Stimulated activated CD4-positive, alpha-beta T cell treated with anti-CD3 and anti-CD28 coated beads, Interleukin-15, amount 100 ng/mL, for 1 hour (primary cell): ENCODE measurements at places on chromosomes 12 and 14.

- no peak for DNase-seq
Measured at GRCh38 chr12:96427269-96427729, 27.1 kb upstream of the CDK17 start.

DNA sequence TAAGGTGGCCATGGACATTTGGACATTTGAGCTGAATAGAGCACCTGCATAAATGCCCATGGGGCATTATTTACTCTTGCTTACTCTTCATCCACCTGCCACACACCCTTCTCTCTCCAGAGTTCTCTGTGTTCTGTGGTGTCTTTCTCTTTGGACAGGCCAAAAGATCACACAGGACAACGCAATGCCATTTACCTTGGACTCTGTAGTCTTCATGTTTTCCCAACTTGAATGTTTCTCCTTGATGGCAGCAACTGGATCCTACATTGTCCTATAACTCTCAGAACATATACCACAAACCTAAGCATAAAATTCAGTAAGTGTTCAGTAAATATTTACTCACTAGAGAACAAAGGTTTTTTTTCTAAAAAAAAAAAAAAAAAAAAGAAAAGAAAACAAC, 41.7 kb upstream of the PTHLH start:
- no peak for DNase-seq

GRCh38 chr12:92139634-92140150, 6.0 kb downstream of the BTG1 start:
- DNase-seq = no peak

- no peak for DNase-seq
Measured at GRCh38 chr14:70708717-70709570, 67.2 kb downstream of the TTC9 start.

- no peak for DNase-seq
Measured at GRCh38 chr14:34252227-34252626, 209.8 kb downstream of the SPTSSA start.

- DNase-seq = no peak
Measured at GRCh38 chr12:79655036-79655435, 35.7 kb downstream of the PAWR start.

DNA sequence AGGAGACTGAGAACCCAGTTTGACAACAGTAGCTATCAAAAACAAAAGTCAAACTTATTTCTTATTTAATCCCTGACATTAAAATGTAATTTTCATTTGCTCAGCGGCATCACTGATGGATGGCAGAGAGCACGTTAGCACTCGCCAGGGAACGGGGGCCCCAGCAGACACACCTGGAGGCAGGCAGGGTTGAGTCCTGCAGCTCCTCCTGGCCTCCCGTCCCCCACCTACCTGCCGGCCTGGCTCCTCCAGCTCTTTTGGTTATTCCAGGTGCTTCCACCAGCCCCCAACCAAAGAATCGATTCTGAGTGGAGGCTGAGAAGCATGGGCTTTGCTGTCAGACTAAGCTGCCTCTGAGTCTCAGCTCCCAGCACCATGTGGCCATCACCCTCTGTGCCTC, 113.6 kb downstream of the PHETA1 start:
- DNase-seq = no peak

DNA sequence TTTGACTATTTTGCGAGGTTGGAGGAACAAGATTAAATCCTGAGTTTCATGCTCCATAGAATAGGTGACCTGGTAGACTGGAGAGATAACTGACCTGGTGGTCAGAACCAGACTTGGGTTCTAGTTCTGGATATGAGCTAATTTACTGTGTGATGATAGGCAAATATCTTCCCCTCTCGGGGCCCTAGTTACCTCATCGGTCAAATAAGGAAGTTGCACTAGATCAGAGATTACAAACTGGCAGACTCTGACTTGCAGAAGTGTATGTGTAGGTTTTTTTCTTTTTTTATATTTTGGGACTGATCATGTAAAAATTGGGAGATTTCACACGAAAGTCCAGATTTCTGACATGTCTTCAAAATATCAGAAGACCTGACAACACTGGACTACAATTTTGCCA, 37.0 kb downstream of the RPH3A start:
- no peak for DNase-seq

GRCh38 chr12:124564971-124565491, 2.4 kb downstream of the NCOR2 start:
- no peak for DNase-seq

GRCh38 chr12:2485681-2486080, 309.1 kb upstream of the FKBP4 start:
- no peak for DNase-seq

DNA sequence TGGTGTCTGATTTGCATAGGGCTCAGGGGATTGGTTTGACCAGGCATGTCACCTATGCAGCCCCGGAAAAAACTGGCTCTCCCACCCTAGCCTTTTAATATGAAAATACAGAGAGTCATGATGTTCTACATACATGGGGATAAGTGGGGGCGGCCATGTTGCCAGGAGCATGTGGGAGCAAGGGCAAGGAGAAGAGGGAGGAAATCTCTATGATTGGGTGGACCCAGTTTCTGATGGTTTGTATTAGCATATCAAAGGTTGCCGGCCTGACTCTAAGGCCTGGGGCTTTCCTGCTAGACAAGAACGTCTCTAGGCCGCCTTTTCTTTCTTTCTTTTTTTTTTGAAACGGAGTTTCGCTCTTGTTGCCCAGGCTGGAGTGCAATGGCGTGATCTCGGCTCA, 123.4 kb upstream of the CPSF6 start:
- no peak for DNase-seq

- no peak for DNase-seq
Measured at GRCh38 chr14:105497671-105498429, 6.8 kb downstream of the TEDC1 start.

- DNase-seq = no peak
Measured at GRCh38 chr12:88067301-88067700, 38.1 kb upstream of the C12orf50 start.
